Smooth muscle cell of the pulmonary artery (primary cell): ENCODE measurements at places on chromosomes 1 and 21. TPM values are rescaled to one million over a fixed set of nuclear protein-coding genes. Genes with fewer than 3 reads are reported as not detected.

SLC9C2 gene
- total RNA-seq: 0.03 TPM in 1 of 2 replicates, not detected in the other

DCDC2B gene
- total RNA-seq: not detected in 2 replicates

ZDHHC18 gene
- total RNA-seq: 7.9 and 13.1 TPM in 2 replicates

DCLRE1B gene
- total RNA-seq: 1.7 and 1.8 TPM in 2 replicates

IFNLR1 gene
- total RNA-seq: under 0.01 TPM in 1 of 2 replicates, not detected in the other

INAVA gene
- total RNA-seq: 0.03 and 0.07 TPM in 2 replicates

EDARADD gene
- total RNA-seq: 0.07 TPM in 1 of 2 replicates, not detected in the other

ARHGAP29 gene
- total RNA-seq: 50.1 and 56.6 TPM in 2 replicates
